ENCODE measurements at places on chromosomes 1 and 21. TPM values are rescaled to one million over a fixed set of nuclear protein-coding genes. Genes with fewer than 3 reads are reported as not detected.

Gene ATAD3C
- 3.1 TPM for total RNA-seq

Gene PPIE
- 65.2 TPM for total RNA-seq

Gene CHTOP
- total RNA-seq, result 131 TPM

Gene ASCL5
- not detected for total RNA-seq

Gene LCE3C
- total RNA-seq, result not detected

Gene OR2T35
- not detected for total RNA-seq

Gene KPRP
- not detected for total RNA-seq

Gene SRSF4
- 76.0 TPM for total RNA-seq

Gene AGO4
- total RNA-seq, result 29.7 TPM

Gene CAPN8
- total RNA-seq, result 0.99 TPM

Gene CD247
- total RNA-seq, result 408 TPM

Gene NPPB
- total RNA-seq, result not detected

Gene LRRC38
- not detected for total RNA-seq

Gene GPATCH4
- total RNA-seq, result 41.6 TPM

Gene GJA9
- not detected for total RNA-seq

Gene NCAM2
- not detected for total RNA-seq

Gene TRIM45
- total RNA-seq, result 0.26 TPM

Gene PHACTR4
- total RNA-seq, result 31.4 TPM

Gene COL6A1
- 25.3 TPM for total RNA-seq

Gene ALX3
- total RNA-seq, result not detected

Gene DMRTA2
- total RNA-seq, result not detected

Gene SLC44A3
- total RNA-seq, result 0.99 TPM

Gene ANKRD34A
- total RNA-seq, result 1.7 TPM

Gene GRIK3
- not detected for total RNA-seq

Gene ASTN1
- not detected for total RNA-seq

Gene EFNA3
- total RNA-seq, result 0.68 TPM

Gene PTPRC
- 946 TPM for total RNA-seq

Gene NBPF10
- 2.4 TPM for total RNA-seq

Gene OBSCN
- total RNA-seq, result 133 TPM

Gene SMIM1
- total RNA-seq, result 5.4 TPM

Gene MAP3K7CL
- 7.4 TPM for total RNA-seq

Gene WNT2B
- total RNA-seq, result 0.86 TPM

Gene SLAMF1
- total RNA-seq, result 29.4 TPM

Gene IRF2BP2
- 406 TPM for total RNA-seq

Gene ICOSLG
- 16.7 TPM for total RNA-seq

Gene SYTL1
- total RNA-seq, result 203 TPM

Gene ID3
- 81.3 TPM for total RNA-seq
